Stimulated activated CD8-positive, alpha-beta memory T cell treated with anti-CD3 and anti-CD28 coated beads, Interleukin-4, amount 100 ng/mL, for 48 hours (primary cell): ENCODE measurements at places on chromosomes 6 and 20.

GRCh38 chr6:78578430-78578829, 288.9 kb upstream of the IRAK1BP1 start:
- no peak for DNase-seq

DNA sequence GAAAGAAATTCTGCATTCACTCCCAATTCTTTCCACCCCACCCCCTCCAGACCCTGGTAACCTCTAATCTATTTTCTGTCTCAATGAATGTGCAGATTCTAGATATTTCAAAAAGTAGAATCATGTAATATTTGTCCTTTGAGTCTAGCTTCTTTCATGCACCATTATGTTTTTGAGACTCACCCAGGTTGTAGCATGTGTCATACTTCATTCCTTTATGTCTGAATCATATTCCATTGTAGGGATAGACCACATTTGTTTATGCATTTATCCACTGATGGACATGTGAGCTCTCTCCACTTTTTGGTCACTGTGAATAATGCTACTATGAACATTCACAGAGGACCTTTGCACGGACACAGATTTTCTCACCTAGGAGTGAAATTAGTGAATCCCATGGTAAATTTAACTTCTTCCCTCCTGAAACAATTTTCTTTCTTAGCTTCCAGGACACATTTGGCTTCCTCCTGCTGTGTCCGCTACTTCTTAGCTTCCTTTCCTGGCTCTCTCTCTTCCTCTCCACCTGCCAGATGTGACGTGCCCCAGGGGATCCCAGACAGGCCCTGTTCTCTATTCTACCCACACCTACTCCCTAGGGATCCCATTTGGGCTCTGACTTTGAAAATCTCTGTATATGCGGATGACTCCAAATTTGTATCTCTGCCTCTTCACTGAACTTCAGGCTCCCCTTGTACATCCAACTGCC, 24.1 kb upstream of the ARFGEF2 start:
- DNase-seq = no peak

- no peak for DNase-seq
Observed at GRCh38 chr20:57671662-57672061, 38.2 kb downstream of the PMEPA1 start.

GRCh38 chr20:32037929-32038328, 14.1 kb upstream of the HCK start:
- DNase-seq = no peak

- DNase-seq = no peak
Observed at GRCh38 chr6:108364470-108364869, 69.6 kb downstream of the AFG1L start.

DNA sequence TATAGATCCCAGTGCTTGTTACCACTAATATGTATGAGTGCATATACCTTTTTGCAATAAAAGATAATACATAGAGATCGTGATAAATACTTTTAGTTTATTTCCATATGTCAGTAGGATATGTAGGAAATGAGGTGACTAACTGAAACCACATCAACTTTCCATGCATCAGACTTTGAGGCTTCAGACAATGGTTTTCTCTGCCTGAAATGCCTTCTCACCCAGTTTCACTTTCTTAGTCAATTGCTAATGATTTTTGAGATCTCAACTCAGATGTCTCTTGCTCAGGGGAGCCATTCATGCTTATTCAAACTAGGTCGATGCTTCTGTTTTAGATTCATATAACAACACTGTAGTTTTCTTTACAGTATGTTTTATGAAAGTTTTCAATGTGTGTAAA, 626.6 kb upstream of the ADGRB3 start:
- DNase-seq = no peak

DNA sequence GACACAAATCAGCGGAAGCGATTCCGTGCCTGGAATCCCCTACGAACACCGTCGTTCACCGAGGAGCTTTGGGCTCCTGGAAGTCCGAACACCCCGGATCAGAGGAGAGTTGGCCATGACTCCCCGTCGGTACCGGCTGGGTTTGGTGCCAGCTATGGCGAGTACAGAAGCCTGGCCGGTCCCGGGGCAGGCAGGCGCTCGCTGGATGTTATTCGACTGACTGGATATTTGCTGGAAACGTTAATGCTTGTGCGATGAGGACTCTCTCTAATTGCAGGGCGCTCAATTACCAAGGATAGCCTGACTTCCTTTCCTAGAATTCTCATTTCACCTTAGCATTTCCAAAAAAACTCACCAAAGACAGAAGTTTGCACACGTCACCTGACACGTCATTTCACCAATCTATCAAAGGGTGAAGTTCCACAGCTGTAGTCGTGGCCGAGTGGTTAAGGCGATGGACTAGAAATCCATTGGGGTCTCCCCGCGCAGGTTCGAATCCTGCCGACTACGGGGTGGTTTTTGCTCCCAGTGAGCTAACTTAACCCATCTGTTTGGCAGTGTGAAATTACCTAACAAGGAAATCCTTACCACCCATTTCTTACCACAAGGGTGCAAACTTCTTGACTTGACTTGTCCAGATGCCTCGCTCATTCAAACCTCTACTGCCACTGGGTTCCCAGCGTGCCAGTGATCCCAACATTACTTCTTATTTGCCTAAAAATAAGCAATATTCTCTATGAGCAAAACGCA, 22.7 kb upstream of the ZNF184 start:
- DNase-seq = peak; percentile 88

DNA sequence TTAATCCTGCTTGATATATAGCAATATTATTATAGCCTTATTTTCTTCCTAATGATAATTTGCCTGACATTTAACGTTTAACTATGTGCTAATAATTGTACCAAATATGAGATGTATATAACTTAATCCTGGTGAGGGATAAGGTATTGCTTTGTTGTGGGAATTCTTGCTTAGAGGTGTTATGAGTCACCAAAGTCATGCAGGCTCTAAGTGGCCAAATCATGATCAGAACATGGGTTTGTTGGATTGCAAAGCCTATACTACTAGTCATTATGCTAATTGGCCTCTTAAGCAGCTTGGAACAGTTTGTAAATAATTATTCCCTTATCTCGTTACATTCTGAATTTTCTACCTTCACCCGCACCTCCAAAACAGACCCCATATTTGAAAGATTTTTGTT, 21.9 kb upstream of the C6orf141 start:
- DNase-seq = no peak

GRCh38 chr20:60327971-60328660, 369.9 kb downstream of the CDH26 start:
- DNase-seq = no peak

GRCh38 chr6:88458662-88459061, 292.5 kb upstream of the CNR1 start:
- no peak for DNase-seq

DNA sequence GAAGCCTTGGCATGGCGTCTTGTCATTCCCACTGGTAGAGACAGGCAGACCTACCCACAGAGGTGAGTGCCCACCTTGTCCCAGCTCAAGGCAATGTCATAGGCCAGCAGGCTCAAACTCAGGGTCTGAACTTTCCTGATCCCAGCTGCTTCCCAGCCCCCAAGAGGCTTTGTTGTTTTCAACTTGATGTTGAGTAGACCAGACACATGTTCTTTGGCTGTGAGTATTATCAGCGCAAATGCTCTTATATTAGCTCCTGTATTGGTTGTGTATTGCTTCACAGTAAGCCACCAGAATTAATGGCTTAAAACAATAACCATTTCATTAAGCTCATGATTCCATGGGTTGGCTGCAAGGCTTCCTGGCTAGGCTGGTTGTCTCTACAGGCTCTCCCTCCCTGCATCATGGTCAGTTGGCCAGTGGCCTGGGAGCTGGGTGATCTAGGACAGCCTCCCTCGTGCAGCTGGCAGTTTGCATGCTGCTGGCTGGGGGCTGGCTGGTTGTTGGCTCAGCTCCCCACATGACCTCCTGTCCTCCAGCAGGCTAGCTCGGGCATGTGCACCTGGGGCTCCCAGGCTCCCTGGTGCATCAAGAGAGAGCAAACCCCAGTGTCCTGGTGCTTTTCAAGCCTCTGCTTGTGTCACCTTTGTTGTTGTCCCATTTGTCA, 21.6 kb downstream of the TOX2 start:
- DNase-seq = no peak

- no peak for DNase-seq
Observed at GRCh38 chr6:147930745-147931144, 411.9 kb upstream of the SASH1 start.

- peak; percentile 36 for DNase-seq
Observed at GRCh38 chr6:42727087-42727611, 4.8 kb upstream of the PRPH2 start.

- no peak for DNase-seq
Observed at GRCh38 chr20:59404749-59405148, 104.3 kb downstream of the EDN3 start.

DNA sequence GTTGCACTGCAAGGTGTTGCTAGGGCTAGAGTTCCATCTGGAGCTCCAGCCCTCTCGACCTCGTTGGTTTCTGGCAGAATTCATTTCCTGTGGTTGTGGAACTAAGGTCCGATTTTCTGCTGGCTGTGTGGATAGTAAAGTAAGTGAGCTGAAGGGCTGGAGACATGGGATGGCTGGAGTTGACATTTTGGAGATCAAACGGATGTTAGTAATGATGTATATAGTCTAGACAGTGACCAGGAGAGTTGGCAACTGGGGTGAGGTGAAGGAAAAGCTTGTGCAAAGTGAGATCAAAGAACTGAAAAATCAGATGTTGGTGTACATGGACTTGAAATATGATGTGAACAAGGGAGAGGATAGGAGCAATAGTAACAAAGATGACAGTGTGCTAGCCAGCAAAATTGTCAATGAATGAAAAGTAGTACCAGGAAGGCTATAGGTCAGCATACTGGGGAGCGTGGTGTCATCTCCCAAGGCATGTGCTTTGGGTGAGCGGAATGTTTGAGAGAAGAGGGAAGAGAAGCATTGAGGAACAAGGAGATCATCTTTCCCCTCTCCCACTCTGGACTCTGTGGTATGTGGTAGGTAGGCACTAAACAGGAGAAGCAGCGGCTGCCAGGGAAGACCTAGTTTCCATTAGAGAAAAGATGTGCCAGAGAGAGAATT, 7.8 kb downstream of the QRSL1 start:
- no peak for DNase-seq

- DNase-seq = no peak
Observed at GRCh38 chr20:14888134-14888533, 550.7 kb upstream of the FLRT3 start.

DNA sequence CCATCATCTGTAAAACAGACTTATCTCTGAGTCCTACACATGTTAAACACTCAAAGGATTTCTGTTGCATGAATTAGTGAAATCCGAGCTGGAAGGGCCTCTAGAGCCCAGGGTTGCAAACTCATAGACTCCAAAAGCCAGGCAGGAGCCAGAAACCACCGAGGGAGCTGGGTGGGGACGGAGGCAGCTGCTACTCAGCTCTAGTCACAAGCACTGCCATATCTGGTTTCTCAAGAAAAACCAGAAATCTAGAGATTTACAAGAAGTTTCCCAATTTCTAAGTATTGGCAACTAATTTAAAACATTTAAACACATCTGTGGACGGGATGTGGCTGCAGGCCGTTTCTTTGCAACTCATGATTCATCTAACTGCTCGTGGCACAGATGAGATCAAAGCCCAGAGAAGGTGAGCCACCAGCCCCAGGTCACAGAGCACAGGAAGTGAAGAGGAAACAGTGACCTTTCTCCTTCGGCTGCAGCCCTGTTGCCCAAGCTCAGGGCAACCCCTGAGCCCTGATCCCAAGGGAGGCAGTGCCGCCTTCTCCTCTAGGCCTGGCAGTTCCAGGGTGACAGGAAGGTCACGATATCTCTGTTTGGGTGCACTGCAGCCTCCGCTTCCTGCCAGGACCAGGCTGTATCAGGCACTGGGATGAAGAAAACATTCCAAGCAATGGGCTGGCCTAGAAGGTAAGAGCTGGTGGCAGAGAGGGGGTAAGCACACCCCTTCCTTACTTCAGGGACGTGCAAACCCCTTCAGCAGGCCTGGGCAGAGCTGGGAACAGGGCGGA, 26.4 kb upstream of the PTGIS start:
- peak; percentile 83 for DNase-seq

DNA sequence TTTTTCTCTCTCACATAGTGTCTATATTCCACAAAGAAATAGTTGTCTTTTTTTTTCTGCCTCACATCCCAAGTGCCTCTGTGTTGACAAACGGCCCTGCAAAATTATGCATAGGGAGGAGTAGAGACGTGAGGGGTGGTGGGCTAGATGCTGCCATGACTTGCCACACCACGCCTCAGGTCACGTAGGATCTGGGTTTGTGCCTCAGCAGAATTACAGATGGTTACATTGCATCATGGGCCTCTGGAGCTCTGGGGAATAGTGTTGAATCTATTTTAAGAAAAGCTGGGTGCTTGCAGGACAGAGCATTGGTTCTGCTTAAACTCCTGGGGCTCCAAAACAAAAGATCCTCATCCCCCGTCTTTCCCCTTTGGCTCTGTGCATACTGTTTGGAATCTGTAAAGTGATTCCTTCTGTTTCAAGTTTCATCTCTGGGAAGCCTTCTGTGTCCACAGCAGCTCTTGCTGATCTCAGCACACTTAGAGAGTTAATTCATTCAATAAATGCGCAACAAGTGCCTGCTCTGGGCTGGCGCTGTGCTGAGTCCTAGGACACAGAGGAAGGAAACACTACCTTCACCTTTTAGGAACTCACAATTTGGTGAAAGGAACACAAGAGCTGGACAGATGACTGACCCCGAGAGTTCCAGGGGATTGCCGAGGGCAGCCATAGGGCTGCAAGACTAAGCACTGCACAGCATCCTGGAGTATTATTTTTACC, 2.4 kb downstream of the FANCE start:
- no peak for DNase-seq

- DNase-seq = no peak
Observed at GRCh38 chr6:10555625-10556309, 34.6 kb downstream of the GCNT2 start.

- DNase-seq = no peak
Observed at GRCh38 chr6:167426651-167427050, 101.8 kb downstream of the TTLL2 start.

GRCh38 chr6:53943395-53943794, 148.6 kb downstream of the LRRC1 start:
- no peak for DNase-seq

DNA sequence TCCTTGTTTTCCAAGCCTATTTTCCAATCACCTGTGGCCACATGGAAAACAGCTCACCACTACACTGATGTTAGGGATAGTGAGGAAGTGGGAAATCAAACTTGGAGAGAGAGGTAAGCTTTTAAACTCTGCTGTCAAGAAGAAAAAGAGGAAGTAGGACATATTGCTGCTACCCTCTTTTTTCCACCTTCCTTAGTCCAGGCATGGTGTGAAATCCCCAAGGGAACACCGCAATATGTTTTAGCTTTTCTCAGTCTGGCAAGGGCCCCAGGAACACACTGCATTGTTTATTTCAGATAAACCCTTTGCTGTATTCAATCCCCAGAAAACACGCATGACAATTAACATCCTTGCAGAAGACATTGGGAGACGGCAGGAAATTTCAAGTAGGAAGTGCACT, 61.3 kb downstream of the HS3ST5 start:
- no peak for DNase-seq

DNA sequence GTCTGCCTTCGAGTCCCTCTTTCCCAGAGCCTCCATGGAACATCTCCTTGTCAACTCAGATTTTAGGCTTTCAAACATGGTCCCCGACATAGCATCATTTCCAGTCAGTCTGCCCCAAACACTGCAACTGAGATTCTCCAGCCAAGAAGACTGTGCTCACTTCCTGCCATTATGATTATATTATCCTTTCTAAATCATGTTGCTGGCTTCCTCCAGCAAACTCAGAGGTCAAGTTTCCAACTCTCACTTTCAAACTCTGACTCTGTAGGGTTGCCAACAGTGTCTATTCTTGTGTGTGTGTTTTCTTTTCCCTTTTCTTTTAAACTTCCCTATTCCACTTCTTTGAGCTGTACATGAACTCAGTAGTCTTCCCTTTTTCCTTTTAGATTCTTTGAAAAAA, 61.2 kb upstream of the TRAF3IP2 start:
- DNase-seq = no peak
